ENCODE measurements at places on chromosomes 2 and 18.

GRCh38 chr18:6659963-6660725, 69.4 kb upstream of the ARHGAP28 start:
- DNase-seq = no peak

DNA sequence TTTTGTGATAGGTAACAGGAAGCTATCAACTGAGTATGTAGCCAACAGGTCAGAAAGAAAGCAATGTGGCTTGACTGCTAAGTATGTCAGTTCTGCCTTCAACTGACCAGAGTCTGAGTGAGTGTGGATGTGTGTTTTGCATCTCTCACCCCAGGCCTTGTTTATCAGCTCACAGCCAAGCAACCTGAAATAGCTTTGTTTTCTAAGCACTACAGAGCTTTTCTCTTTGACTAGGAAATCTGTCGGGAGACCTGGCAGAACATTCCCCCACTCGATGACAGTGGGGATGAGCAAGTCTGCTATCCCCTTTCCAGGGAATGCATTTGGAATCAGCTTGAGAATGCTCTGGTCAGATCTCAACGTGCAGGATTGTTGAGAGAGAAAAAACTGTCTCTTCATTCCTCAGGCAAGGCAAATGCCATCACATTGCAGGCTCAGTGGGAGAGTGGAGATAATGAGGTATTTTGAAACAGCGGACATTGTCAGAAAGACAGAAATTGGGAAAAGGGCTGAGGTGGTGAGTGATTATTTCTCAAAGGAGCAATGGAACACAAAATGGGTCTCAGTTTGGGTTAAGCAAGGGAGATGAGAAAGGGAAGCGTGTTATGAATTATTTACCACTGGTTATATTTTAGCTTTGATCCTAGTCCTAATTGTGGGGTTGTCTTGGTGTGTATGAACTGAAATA, 233.8 kb upstream of the PIK3C3 start:
- no peak for DNase-seq

DNA sequence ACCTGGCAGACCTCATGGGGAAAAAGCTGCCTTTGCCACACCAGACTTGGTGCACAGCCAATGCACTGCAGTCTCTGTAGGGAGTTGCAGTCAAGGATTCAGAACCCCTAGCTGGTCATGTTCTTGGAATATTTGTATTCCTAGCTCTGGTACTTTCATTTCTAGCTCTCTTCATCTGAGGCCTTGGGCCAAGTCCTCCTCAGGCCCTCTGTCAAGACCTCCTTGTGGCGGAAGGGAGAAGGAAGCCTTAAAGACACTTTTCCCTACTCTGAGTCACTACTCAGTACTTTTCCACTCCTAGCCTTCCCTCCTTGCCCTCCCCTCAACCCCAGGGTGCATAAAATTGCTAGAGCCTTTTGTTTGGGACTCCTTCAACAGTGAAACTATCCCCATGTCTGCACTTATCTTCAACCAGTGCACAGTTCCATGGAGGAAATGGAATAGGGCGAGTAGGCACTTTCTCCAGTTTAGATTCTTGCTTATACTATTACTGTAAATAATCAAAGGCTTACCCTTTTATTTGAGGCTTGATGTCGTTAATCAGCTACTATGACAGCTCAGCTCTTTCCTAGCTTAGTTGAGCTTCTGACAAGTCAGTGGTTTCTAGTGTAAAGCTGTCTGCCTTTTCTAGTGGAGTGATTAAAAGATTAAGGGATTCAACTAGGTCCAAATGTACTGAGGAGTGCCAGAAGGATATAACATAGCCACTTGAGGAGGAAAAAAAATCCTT, 15.8 kb downstream of the M1AP start:
- DNase-seq = no peak

- DNase-seq = no peak
Measured at GRCh38 chr2:126793885-126794613, 104.6 kb upstream of the TEX51 start.

DNA sequence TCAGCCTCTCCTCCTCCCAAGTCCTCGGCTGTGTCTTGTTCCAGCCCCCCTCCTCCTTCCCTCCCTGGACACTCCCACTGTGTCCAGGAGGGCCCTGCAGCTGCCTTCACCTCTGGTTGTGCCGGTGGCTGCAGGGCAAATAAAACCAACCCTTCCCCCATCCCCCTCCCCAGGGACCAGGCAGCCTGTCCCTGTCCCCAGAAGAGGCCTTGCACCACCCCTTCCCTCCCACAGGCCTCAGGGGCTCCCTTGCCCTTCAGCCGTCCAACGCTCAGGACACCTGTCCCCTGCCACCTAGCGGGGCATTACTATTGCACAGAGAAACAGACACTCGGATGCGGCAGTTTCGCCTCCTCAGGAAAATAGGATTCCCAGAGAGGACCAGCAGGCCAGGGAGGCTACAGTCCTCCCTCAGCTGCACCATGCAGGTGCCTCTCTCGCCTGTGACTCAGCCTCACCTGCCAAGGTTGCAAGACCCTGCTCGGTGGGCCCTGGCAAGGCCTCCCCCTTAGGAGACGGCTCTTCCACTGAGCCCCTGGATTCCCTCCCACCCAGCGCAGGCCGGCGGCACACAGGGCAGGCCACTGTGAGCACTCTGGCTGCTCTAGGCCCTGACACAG, 5.5 kb upstream of the GPC1 start:
- no peak for DNase-seq

DNA sequence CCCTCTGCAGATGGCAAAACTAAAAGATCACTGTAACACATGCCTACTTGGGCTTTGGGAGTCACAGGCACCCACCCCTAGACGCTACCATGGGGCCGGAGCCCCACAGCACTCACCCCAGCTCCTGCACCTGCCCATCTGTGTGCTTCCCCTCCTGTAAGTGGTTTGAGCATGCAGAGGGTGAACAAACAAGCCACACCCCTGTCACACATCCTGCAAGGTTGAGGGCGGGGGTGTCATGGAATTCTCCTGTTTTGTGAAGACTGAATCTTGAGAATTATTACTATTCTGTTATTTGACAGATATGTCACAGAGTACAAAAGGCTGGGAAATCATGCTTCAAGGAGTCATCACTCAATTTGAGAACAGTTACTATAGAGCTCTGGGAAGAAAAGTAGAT, 60.9 kb downstream of the RFTN2 start:
- no peak for DNase-seq

DNA sequence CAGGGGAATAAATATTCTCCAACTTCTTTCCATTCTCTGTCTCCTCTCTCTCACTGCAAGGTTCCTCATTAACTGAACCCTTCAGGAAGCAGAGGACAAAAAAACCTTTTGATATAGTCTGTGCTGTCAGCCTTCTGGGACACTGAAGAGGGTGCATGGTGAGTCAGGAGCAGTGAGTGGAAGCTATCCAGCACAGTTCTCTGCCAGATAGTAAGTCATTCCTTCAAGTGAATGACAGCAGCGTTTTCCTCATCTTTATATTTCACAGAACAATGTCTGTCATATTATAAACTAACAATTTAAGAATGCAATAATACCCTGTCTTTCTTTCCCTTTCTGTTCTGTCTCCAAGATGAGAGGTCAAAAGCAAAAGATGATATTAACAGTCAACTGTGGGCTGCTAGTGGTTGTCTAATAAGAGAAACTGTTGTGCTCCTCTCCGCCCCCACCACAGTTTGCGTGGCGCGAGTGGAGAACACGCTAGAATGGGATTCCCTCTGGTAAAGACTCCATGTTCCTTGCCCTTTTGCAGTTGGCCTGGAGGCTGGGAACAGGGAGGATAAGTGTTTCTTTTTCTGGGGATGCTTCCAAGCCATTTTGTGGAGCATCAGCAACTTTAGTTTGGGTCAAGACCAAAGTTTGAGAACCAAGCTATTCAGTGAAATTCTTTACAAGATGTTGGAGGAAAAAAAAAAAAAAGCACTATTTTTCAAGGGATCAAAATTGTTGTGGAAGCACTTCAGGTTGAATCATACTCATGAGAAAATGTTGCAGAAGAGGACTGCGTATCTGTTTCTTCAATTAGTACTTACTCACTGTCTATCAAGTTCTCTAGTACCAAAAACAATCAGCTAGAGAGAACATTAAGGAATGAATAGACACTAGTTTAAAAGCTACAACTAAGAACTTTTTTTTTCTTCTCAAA, 430.2 kb downstream of the SETBP1 start:
- no peak for DNase-seq

- no peak for DNase-seq
Measured at GRCh38 chr2:42928161-42928691, 135.8 kb upstream of the HAAO start.

- DNase-seq = no peak
Measured at GRCh38 chr2:205714058-205714776, 31.9 kb downstream of the NRP2 start.

DNA sequence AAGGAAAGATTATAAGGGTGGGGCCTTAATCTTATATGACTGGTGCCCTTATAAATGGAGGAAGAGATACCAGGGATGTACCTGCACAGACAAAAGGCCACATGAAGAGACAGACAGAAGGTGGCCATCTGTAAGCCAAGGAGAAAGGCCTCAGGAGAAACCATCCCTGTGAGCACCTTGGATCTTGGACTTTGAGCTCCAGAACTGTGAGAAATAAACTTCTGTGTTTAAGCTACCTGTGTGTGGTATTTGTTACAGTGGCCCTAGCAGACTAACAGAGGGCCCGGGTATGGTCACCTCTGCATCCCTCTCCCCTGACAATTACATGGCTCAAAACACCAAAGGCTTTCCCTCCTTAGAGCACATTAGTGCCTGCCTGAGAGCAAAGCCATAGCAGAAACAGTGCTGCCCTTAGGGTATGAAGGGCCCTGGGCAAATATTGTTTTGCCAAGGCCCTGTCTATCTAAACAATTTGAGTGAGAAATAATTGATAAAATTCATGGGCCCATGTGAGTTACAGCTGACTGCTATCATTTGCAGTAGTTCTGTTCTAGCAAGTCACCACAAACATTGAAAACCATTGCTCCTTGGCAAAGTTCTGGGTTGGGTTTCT, 109.3 kb upstream of the MYCN start:
- no peak for DNase-seq

GRCh38 chr2:16311521-16312440, 353.9 kb downstream of the CYRIA start:
- no peak for DNase-seq

- DNase-seq = no peak
Measured at GRCh38 chr2:145841973-145842372, 1322.1 kb upstream of the ZEB2 start.
